Stimulated activated CD4-positive, alpha-beta T cell treated with anti-CD3 and anti-CD28 coated beads, Interleukin-1b, Interleukin-23, amount 100 ng/mL, for 24 hours (primary cell): ENCODE measurements at places on chromosomes 7 and 10.

- DNase-seq = no peak
Observed at GRCh38 chr7:80472491-80473200, 39.2 kb downstream of the GNAT3 start.

DNA sequence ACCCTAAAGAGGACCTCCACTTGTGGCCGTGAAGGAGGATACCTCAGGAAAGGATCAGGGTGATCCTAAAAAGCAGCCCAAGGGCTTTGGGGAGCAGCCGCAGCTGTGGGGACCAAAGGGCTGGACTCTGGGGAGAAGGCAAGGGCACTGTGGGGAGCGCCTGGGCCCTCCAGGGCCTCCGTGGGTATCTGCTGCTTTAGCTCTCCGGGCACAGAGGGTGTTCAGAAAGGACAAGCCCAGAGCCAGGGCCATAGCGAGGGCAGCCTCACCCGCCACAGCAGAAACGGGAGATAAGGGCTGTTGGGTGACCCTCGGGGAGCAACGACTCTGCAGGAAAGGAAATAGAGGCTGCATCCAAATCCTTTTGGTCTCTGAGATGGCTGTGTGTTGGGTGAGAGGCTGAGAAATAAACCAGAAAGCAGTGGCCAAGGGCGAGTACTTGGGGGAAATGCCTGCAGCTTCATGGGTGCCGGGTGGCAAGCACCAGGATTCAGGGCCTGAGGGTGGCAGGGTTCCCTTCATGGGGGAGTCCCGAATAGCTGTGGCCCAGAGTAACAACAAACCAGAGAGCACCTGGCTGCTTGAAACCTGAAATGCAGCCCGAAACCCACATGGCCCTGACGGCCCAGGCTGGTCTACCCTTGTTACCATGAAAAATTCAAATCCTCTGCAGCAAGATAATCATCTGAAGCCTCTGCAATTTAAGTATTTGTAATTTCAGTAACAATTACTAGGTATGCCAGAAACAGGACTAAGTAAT is 95.2 kb downstream of the VIPR2 start:
- DNase-seq = no peak

GRCh38 chr7:16874066-16874465 is 7.7 kb downstream of the AGR3 start:
- no peak for DNase-seq

GRCh38 chr7:130789436-130789835 is 55.4 kb upstream of the KLF14 start:
- no peak for DNase-seq

DNA sequence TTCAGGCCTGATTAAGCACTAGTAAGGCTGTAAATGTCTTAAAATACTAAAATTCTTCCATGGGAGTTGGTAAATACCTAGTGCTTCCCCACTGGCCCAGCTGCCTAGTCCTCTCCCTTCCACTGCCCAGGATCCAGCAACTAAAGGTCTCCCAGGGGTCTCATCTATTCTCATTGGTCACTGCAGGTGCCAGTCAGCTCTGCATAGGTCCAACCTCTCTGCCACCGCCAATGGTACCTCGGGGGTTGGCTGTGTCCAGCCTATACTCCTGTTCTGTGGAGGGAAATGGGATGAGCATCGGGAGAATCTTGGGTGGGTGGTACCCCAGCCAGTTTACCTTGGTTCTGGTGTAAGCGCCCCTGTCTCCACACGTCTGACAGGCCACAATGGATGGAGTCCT is 6.1 kb upstream of the CREB5 start:
- no peak for DNase-seq

- no peak for DNase-seq
Observed at GRCh38 chr7:103718482-103719061, 270.9 kb downstream of the RELN start.

- no peak for DNase-seq
Observed at GRCh38 chr10:70952401-70952800, 64.0 kb upstream of the PCBD1 start.

GRCh38 chr7:2199528-2199927 is 33.2 kb downstream of the MAD1L1 start:
- DNase-seq = no peak

- no peak for DNase-seq
Observed at GRCh38 chr7:53397911-53398310, 362.5 kb downstream of the POM121L12 start.

DNA sequence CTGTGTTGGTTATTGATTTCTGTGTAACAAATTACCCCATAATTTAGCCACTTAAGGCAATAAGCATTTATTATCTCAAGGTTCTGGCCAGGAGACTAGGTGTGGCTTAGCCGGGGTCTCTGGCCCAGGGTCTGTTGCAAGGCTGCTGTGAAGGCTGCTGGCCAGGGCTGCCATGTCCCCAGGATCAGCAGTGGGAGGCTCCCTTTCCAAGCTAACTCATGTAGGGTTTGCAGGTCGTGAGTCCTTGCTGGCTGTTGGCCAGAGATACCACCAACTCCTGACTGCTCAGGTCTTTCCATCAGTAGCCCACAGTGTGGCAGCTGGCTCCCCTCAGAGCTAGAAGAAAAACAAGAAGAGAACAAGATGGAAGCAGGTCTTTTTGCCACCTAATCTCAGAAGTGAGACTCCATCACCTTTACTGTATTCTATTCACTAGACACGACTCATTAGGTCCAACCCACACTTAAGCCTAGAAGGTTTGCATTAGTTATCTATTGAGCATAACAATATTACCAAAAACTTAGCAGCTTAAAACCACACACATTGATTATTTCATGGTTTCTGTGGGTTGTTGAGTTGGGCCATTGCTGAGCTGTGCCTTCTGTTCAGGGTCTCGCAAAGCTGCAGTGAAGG is 185.6 kb downstream of the PFKFB3 start:
- no peak for DNase-seq

DNA sequence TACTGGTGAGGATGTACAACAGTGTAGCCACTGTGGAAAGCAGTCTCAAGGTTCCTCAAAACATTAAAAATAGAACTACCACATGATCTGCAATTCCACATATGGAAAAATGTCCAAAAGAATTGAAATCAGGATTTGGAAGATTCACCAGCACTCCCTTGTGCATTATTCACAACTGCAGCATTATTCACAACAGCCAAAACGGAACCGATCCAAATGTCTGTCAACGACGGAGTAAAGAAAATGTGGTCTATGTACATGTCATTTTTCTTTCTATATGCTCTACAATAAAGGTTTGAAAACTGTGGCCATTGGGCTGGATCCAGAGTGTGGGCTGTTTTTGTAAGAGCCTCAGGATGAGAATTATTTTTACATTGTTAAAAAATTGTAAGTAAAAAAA is 1206.1 kb upstream of the CELF2 start:
- DNase-seq = no peak

DNA sequence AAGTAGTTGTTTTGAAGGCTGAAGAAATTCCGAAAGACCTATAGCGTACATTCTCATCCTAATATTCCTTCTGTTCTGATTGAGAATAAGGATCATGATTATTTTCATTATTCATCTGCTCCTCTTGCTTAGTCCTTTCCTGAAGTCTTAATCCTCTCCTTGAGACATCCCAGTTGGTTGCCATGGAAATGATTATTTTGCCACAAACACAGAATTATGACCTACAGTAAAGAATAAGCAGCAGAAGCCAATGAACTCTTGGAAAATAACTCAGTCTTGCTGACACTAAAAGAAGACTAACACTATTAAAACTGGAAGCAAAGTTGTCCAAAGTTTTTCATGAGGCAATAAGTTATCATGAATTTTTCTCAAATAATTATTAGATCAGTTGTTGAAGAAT is 47.8 kb upstream of the JAZF1 start:
- DNase-seq = no peak

DNA sequence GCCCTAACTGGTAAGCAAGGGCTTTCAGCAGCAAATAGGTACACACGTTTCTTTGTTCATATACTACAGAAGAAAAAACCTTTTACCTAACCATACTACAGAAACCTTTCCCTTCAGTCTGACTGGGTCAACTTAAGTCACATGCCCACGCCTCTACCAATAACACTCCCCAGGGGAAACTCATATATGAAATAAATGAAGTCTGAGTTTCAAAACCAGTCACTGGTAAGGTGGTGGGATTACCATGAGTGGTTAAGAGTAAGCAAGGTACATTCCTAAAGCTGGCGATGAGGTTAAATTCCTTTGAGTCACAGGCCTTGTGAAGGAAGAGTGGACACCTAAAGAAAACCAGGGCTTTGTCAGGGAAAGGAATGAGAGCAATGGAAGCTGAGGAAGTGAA is 21.4 kb upstream of the KIF20B start:
- DNase-seq = no peak

DNA sequence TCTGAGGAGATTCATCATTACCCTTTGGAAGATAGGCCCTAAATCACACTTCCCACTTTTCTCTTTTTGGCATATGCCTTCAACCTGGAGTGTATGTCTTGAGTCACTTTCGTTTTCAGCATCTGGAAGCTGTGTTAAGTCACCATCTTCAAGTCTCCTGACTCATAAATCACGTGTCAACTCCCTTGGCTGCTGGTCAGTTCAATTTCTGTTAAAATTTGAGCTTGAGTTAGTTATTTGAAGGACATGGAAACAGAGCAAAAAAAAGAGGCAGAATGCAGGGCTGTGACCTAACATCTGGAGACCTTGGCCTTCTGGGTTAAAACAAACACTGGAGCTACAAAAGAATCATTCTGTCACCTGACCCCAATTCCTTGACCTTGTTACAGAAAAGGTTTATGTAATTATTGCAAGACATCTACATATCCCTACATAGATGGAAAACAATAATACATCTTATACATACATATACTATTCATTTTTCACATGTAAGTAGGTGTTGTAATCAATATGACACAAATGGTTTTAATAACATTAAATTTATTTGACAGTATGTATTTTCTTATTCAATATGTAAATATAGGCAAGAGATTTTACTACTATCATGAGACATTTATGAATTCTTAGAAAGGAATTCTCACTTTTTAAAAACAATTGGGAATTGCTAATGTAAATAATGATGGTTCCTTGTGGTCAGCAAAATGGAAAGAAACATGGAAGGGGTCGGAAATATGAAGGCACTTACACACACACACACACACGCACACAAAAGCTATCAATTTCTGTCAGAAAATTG is 169.7 kb upstream of the PHYHIPL start:
- DNase-seq = no peak

DNA sequence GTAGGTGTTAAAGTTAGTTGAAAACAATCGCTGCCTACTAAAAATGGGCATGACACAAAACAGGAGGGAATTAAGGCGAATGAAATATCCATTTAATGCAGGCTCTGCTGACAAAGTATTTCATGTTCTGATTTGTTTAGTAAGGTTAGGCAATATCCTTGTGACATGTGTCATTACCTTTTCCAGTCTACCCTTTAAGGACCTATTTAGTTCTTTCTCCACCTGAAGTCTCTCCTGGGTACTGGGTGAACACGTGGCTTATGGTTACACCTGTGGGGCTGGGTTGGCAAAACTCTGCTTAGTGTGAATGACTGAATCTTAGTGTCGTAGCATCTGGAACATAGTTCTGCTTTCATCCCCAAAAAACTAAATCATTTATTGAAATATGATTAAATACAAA is 313.5 kb downstream of the CCDC3 start:
- DNase-seq = no peak

GRCh38 chr10:24305551-24306506 is 96.9 kb downstream of the KIAA1217 start:
- DNase-seq = no peak

GRCh38 chr10:119143657-119144056 is 21.9 kb downstream of the SFXN4 start:
- DNase-seq = no peak

DNA sequence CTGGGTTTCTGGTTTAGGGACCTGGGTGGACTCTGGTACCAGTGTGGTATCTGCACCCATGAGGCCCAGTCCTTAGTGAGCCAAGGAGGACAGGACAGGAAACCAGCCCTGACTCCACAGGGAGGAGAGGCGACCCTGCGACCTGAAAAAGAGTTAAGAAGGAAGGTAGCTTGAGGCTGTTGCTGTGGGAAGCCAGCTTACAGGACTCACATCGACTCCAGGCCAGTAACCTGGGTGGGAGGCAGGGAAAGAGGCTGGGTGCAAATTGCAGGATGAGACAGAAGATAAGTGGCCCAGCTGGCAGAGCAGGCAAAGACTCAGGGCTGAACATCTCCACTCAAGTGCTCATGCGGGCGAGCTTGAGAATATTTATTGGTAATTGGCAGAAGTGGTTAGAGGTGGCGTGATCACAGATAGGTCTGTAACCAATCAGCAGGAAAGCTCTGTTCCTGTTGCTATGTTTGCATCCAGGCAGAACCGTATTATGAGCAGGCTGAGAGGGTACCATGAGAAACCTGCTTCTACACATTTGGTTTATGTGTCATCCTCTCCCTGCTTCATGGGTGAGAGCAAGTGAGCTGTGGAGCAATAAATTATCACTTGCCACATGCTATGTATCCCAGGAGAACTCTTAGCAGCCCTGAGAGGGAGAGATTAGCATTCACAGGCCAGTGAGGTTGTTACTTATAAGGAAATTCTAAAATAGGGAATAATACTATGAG is 11.0 kb downstream of the TLL2 start:
- DNase-seq = no peak

DNA sequence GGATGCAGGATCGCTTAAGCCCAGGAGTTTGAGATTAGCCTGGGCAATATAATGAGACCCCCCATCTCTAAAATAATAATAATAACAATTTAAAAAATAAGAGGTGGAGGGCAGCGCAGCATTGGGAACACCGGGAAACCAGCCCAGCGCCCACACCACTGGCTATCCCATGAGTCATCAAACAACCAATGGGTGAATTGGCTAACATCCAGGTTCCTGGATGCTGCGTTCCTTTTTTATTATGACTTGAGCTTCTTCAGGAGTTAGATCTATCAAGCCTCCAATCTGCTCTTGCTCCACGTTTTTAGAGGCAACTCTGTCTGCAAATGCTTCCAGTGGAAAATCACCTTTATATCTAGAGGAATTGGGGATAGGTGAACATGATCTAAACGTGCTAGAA is 10.0 kb upstream of the LRRC4 start:
- no peak for DNase-seq

DNA sequence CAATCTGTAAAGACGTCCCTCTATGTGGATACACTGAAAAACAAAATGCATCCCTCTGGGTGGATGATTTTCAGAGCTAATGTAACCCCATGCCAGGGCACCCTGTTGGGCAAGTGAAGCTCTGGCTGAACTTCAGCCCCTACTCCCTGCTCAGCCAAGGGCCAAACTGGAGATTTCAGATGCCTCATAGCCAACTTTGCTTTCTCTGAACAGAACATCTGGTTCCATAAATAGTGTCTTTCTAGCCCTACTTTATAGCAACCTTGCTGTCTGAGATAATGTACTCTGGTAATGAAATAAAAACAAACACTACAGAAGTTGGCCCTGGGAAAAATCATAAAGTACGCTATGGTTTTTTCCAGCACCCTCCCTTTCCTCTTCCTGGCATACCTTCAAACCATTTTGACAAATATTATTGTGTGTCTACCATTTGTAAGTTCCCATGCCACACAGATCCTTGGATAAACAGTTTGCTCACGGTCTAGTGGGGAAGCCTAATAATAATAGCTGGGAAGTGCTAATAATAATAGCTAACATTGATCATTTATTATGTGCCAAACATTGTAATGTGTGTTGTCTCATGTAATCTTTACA is 3.4 kb downstream of the ENTPD1 start:
- DNase-seq = no peak
